ENCODE measurements at places on chromosomes 4 and X.

GRCh38 chrX:11462136-11462535, 168.9 kb downstream of the AMELX start:
- DNase-seq: no peak

DNA sequence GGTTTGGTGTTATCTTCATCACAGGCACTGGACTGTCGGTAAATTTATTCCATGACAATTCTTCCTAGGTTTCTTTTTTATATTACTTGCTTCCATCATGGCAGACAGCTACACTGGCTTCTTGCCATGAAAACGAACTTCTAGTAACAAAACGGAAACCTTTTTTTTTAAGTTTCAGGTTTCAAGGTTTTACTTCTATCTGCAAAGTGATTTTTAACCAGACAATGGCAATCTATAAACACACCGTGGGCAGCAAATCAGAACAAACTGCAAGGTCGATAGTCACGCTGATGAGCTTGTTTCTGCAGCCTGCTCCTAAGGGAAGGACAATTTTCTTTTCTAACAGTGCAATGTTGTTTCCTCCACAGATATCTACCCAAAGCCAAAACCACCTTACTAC, 29.9 kb downstream of the XG start:
- DNase-seq: no peak

- no peak for DNase-seq
Observed at GRCh38 chr4:10666616-10667015, 18.0 kb downstream of the CLNK start.

DNA sequence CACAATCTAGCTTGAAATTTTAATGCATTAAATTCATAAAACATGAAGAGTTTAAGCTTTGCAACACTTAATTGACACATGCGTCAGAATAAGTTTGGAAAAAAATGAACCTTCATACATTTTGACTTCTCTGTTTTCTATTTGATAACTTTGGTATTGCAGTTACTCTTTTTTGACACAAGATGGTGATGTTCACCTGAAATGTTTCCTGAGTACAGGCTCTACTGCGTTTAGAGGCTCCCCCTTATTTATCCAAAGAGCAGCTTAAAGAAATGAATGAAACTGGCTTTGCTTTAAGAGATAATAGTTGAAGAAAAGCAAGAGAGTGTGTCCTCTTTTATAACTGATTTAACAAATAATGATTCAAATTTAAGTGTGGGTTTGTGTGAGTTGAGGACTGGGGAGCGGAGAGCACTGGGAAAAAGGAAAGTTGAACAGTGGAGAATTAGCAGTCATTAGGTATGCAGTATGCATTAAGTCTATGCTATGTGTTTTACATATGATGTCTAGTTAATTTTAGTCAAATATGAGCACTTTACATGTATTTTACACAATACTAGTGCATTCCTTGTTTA, 180.6 kb upstream of the NUDT6 start:
- no peak for DNase-seq

DNA sequence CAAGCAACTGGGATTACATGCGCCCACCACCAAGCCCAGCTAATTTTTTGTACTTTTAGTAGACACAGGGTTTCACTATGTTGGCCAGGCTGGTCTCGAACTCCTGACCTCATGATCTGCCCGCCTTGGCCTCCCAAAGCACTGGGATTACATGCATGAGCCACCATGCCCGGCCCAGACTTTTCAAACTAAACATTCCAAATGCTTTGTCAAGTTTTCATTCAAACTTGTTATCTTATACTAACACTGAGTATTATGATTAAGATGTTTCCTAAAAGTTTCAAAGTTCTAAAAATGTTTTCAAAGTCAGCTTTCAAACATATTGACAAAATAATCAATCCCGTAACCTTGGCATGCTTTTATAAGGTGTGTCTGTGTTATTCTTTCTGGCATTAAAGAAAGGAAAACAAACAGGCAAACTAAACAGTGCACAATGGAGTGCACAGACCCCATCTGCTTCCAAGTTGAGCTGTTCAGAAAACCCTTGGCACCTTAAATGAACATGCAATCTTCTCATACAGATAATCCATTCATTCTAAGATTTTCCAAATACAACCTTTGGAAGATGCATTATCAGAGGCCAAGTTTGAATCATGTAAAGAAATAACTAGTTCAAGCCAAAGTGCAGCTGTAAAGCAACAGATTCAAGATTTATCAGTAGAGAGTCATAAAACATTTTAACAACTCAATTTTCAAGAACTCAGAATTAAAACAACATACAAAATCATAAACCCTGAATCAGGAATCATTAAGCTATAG, 49.1 kb downstream of the ABCG2 start:
- DNase-seq: no peak

- no peak for DNase-seq
Observed at GRCh38 chr4:184275766-184276165, 58.1 kb upstream of the ENPP6 start.

DNA sequence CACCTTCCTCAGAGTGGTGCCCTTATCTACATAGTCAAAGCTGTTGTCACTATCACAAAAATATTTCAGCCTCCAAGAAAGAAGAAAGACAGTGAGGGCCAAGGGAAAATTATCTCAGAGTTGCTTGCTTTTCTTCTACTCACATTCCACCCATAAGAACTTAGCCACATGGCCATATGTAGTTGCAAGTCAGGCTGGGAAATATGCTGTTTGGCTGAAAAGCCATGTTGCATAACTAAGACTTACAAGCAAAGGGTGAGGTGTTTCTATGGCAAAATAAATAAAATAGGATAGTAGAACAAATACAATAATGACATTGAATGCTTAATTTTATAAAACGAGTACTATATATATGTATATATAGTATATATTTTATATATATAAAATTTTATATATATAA, 365.9 kb upstream of the PABPC4L start:
- DNase-seq: no peak

GRCh38 chr4:122798101-122798500, 28.5 kb upstream of the FGF2 start:
- no peak for DNase-seq

- DNase-seq: no peak
Observed at GRCh38 chr4:152643153-152644035, 36.4 kb downstream of the TMEM154 start.

GRCh38 chr4:166675411-166675810, 558.9 kb downstream of the SPOCK3 start:
- DNase-seq: no peak

DNA sequence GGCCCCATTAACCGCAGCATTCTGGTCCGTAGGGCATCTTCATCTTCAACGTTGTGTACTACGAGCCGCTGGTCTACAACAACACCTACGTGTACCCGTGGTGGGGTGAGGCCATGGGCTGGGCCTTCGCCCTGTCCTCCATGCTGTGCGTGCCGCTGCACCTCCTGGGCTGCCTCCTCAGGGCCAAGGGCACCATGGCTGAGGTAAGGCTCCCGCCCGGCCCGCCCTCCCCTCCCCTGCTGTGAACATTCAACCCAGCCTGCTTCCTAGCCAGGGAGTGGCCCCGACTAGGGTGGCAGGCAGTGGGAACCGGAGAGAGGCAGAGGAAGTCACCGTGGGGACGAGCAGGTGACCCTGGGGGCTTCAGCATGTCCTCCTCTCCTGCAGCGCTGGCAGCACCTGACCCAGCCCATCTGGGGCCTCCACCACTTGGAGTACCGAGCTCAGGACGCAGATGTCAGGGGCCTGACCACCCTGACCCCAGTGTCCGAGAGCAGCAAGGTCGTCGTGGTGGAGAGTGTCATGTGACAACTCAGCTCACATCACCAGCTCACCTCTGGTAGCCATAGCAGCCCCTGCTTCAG, 7.1 kb downstream of the SLC6A8 start:
- no peak for DNase-seq

DNA sequence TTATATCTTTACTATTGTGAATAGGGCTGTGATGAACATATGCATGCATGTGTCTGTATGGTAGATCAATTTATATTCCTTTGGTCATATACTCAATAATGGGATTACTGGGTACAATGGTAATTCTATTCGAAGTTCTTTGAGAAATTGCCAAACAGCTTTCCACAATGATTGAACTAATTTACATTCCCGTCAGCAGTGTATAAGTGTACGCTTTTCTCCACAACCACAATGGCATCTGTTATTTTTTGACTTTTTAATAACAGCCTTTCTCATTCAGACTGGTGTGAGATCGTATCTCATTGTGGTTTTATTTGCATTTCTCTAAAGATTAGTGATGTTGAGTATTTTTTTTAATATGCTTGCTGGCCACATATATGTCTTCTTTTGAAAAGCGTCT, 439.4 kb upstream of the KLHL4 start:
- DNase-seq: no peak

DNA sequence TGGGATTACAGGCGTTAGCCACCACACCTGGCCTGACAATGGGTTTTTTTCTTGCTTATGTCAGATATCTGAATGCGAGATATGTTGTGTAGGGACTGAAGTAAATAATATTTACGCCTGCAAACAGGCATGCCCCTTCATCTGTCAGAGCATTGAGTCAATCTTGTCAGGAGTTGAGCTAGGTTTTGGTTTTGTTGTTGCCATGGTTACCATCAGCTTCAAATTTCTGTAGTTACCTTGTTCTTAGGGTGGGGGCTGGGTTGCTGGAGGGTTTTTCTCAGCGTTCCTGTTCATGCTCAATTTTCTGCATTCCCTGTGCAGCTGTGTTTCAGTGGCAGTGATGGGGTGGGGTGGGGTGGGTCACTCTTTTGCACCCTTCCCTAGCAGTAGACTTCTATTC, 14.5 kb downstream of the MRPL1 start:
- DNase-seq: no peak

- no peak for DNase-seq
Observed at GRCh38 chr4:119025916-119026661, 109.5 kb upstream of the MYOZ2 start.

- DNase-seq: no peak
Observed at GRCh38 chrX:41313419-41313818, 20.5 kb upstream of the DDX3X start.

- DNase-seq: peak; percentile 43
Observed at GRCh38 chrX:86148024-86148511, at the start of gene DACH2. TSS of gene DACH2 (plus strand) at chrX:86148451.
